Smooth muscle cell of the pulmonary artery (primary cell): ENCODE measurements at places on chromosomes 2 and 18. TPM values are rescaled to one million over a fixed set of nuclear protein-coding genes. Genes with fewer than 3 reads are reported as not detected.

The C2orf80 gene
- total RNA-seq: not detected in 2 replicates

The FEV gene
- not detected in 2 replicates for total RNA-seq

The RAD51AP2 gene
- total RNA-seq: 0.03 TPM in 1 of 2 replicates, not detected in the other

The SERPINB5 gene
- total RNA-seq: 0.07 TPM in 1 of 2 replicates, not detected in the other

The NCKAP5 gene
- total RNA-seq: 0.76 and 5.7 TPM in 2 replicates

The SULT1C4 gene
- total RNA-seq: 0.13 and 0.17 TPM in 2 replicates

The BMPR2 gene
- 35.3 and 47.5 TPM in 2 replicates for total RNA-seq

The OSBPL1A gene
- 29.3 and 38.6 TPM in 2 replicates for total RNA-seq
